Myocyte (in vitro differentiated cells): ENCODE measurements at places on chromosomes 4 and X. TPM values are rescaled to one million over a fixed set of nuclear protein-coding genes. Genes with fewer than 3 reads are reported as not detected.

Gene PPP4R3C
- total RNA-seq = not detected in 2 replicates

Gene TCEAL5
- not detected in 2 replicates for total RNA-seq

Gene ETFDH
- 21.9 and 25.4 TPM in 2 replicates for total RNA-seq

Gene CENPVL2
- total RNA-seq = 0.24 TPM in 1 of 2 replicates, not detected in the other

Gene ADGRL3
- total RNA-seq = 0.08 and 0.62 TPM in 2 replicates

Gene PAQR3
- total RNA-seq = 12.6 and 12.7 TPM in 2 replicates

Gene MAGEE2
- total RNA-seq = not detected in 2 replicates

Gene KLKB1
- total RNA-seq = 0.42 TPM in 1 of 2 replicates, not detected in the other

Gene FATE1
- not detected in 2 replicates for total RNA-seq

Gene CD40LG
- not detected in 2 replicates for total RNA-seq

Gene LRP2BP
- total RNA-seq = 1.3 and 1.6 TPM in 2 replicates

Gene EOLA1
- 28.9 and 35.2 TPM in 2 replicates for total RNA-seq

Gene SATL1
- not detected in 2 replicates for total RNA-seq

Gene ARL13A
- total RNA-seq = not detected in 2 replicates

Gene NUP62CL
- total RNA-seq = 0.13 TPM in 1 of 2 replicates, not detected in the other

Gene CHRNA9
- 0.62 TPM in 1 of 2 replicates, not detected in the other for total RNA-seq

Gene PLAC8
- total RNA-seq = 4.4 and 17.5 TPM in 2 replicates

Gene WFS1
- 21.7 and 28.7 TPM in 2 replicates for total RNA-seq

Gene MGAT4D
- total RNA-seq = not detected in 2 replicates
